ENCODE measurements at places on chromosomes 16 and 17. TPM values are rescaled to one million over a fixed set of nuclear protein-coding genes. Genes with fewer than 3 reads are reported as not detected.

The ITGAD gene
- total RNA-seq, result not detected

DNA sequence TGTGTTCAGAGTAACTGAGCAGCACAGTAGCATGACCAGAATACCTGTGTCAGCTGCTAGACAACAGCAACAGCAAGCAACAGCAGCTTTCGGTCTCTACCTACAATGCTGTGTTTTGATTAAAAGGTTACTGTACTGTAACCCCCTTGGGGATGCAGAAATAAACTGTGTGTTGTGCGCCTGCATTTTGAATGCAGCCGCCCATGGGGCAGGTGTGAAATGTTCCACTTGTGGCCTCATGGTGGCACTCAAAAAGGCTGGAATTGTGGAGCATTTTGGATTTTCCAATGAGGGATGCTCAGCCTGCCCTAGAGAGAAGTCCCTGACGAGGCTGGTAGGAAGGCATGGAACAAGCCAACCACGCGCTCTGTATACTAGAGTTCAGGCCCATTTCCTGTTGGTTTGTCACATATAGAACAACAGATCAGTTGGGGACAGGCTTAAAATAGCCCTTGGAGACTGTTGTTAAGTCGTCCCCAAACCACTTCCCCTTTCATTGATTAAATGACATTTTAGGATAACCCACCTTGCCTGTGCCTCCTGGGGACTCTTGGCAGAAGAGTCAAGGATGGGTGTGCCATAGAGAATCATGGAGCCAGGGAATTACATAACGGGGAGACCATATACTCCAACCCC lies 27.1 kb downstream of the SCPEP1 start:
- DNase-seq, result no peak

DNA sequence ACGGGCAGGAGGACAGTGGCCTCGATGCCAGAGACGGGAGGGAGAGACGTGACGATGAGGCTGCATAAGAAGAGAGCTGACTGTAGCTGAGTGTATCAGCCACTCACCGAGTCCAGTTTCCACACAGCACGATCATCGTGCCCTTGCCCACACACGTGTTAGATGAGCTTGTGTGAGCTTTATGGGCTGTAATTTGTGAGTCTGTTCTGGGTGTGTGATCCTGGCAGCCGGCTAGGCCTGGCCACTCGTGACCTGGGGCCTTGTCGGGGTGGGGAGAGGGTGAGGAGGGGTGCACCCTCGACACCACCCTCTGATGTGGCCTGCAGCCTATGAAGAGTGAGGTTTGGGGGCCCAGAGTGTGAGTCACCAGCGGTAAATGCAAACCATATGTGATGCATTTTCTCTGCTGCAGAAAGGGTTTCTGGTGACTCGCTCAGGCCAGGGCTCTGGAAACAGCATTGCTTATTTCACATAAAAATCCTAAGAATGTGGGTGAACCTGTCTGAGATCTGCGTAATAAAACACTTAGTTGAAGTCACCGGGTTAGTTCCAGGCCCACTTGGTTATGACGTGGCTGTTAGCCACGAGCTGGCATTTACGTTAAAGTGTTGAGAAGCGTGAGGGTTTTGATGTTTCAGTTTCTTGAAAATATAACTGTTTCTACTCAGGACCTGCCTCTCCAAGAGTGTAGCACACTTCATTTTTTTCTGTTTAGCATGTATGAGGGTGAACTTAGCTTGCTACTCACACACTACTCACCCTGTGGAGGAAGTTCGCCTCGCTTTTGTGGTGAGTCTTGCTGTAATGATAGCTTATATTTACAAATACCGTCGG lies 4.2 kb downstream of the METRNL start:
- no peak for DNase-seq

The LLGL1 gene
- total RNA-seq, result 33.5 TPM

The ASGR2 gene
- 0.41 TPM for total RNA-seq

DNA sequence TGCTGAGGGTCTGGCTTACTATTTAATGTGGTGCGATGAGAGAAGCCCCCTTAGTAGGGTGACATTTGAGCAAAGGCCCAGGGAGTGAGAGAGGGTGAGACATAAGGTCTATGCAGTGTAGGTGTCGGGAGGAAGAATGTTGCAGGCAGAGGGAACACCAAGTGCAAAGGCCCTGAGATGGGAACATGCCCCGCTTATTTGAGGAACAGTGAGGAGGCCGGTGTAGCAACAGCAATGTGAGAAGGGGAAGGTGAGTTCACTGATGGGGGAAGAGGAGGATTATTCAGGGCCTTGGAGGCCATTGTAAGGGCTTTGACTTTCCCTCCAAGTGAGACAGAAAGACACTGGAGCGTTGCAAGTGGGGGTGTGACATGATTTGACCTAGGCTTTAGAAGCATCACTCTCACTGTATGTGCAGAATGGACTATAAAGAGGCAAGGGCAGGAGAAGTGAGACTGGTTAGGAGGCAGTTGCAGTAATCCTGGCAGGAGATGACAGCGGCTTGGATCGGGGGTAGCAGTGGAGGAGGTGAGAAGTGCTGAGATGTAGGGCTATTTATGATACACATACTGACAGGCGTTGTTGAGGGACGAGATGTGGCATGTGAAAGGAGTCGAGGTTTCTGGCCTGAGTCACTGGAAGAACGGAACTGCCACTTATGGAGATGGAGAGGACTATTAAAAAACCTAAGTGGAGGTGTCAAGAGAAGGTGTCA lies 145.3 kb downstream of the SPECC1 start:
- DNase-seq, result no peak

The EEF2KMT gene
- total RNA-seq, result 10.1 TPM

The ORAI3 gene
- 74.6 TPM for total RNA-seq

DNA sequence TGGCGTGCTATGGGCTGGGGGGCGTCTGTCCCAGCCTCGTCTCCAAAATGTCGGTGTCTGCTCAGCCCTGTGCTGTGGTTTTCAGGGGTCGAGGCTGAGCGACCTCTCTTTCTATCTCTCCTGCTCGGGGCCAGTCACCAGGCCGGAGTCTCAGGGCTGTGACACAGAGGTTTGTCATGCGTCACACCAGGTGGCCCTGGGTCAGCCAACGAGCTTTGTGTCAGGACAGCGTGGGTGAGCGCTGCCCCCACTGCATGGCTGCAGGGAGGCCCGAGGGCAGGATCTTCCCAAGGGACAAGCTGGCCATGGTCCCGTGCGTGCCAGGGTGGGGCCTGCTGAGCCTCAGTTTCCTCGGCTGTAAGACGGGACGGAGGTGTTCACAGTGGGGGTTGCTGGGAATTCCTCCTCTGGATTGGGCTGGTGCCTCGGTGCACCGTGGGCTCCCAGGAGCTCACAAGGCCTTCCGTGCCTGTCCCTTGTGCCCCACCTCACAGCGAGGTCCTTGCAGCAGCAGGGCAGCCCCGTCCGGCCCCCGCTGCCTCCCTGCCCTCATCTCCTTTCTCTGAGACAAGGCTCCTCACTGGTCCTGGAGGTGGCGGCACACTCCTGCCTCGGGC lies 50.5 kb downstream of the CBFA2T3 start:
- no peak for DNase-seq

The PDILT gene
- total RNA-seq, result 2.4 TPM

The OTOP2 gene
- total RNA-seq, result not detected

The ENO3 gene
- total RNA-seq, result 9.7 TPM

The AIPL1 gene
- total RNA-seq, result not detected

GRCh38 chr16:78597809-78598570 lies 498.5 kb downstream of the WWOX start:
- DNase-seq, result no peak

DNA sequence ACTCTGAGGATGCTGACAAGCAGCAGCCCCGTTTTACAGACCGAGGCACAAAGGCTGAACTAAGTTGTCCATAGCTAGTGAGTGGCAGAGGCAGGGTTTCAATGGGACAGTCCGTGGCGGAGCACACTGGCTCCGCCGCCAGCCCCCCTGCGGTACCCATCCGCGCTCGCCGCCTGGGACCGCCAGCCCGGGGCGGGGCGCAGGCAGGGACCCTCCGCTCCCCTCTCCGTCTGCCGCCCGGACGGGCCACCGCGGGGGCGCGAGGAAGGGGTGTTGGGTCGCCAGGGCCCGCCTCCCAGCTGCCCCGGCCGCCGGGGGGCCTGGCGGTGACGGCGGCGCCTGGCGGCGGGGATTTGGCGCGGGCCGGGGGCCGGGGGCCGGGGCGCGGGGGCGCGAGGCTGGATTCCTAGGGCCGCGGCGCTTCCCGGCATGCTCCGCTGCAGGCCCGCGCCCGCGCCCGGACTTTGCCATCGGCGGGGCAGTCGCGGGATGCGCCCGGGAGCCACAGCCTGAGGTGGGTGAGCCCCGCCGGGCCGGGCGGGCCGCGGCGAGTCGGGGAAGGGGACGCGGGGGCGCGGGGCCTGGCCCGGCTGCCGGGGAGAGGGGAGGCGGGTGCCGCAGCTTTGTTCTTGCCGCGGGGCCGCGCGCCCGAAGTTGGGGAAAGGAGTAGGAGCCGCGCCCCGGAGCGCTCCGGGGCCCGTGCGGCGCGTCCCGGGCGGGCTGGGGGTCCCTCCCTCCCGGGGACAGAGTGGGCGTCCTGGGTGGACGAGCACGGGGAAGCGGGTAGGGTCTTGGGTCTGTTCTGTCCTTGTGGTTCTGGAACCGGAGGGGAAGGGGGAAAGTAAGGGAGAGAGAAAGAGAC lies at the start of gene TMEM98:
TSS of gene TMEM98 (plus strand) at position 430 of the 862 bp plus-strand sequence. CDS start 3,376 bp downstream, outside the sequence.
- DNase-seq, result no peak

DNA sequence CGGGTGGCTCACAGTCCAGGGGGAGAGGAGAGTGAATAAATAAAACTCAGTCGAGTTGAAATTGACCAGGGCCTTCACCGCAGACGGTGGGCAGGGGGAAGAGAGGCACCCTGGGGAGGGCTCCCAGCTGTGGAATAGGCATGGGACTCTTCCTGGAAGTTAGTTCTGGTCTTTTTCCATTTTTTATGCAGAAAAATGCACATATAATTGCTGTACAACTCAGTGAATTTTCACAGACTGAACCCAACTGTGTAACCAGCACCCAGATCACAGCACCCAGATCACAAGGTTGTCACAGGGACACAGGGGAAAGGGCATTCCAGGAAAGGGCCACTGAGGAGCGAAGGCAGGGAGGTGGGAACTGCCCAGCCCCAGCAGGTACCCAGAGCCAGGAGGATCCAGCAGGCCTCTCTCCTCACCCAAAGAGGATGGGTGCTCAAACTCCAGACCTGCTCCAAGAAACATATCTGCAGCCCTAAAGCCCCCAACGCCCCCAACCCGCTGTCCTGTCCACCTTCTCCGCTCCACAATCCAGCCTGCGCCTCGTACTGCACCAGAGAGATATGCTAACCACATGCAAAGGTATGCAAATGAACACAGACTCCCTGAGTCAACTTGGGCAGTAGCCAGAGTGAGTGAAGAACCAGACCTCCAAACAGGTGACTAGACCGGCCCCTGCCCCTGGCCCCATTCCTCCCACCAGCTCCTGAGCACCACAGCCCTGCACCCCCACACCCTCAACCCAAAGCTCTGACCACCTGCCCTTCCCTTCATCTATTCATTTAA lies 29.1 kb upstream of the EIF1 start:
- DNase-seq, result no peak

DNA sequence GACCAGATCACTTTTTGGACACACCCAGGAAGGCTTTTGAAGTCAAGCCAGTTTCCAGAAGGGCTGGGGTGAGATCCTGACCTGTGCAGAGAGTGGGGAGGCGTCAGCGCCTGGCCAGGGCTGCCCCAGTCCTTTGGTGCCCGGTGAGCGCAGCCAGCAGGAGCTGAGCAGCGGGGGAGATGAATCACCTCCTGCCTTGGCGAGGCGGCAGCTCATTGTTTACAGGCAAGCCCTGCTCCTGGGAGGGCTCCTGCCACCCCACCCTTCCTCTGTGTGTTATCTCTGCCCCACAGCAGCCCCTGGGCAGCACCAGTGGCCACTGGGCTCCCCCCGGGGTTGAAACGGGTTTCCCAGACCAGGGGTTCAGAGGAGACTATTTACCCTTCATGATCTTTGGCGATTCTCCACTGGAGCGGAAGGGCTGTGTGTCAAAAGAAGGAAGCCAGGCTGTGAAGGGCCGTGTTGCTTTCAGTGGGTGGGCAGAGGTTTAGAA lies 14.1 kb upstream of the ITGB4 start:
- no peak for DNase-seq

DNA sequence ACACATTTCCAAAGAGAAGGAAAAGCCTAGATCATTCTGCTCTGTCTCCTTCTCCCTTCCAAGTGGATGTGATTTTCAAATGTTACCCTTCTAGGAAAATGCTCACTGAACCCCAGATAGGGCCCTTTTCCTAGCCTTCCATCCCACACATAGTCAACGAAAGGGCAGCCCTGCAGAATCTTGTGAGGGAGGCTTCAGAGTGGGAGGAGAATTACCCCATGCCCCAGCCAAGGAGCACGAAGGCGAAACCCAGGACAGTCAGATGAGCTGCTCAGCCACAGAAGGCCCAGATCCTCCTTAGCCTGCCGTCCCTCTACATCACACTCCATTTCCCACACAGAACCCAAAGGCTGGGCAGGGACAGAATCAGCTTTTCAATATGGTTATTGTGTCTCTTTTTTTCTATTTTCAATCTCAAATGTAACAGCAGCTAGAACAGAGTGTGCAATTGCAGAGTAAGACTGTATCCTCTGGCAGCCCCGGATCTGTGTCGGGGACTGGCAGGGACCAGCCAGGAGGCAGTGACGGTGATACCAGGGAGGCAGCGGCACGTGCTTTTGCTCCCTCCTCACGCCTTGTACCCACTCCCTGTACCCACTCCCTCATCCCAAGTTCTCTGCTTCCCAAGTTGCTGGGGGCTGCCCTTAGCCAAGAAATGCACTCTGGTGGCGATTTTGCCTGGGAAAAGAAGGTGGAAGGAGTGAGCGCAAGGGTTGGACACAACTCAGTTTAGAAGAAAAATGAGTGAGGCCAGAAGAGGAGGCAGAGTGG lies 3.7 kb upstream of the SDK2 start:
- DNase-seq, result no peak

GRCh38 chr16:81940781-81941560 lies 70.3 kb downstream of the SDR42E1 start:
- DNase-seq, result no peak

The MPV17L gene
- total RNA-seq, result 13.5 TPM

GRCh38 chr17:13642188-13642587 lies 40.5 kb upstream of the HS3ST3A1 start:
- no peak for DNase-seq

The GDPD3 gene
- 0.91 TPM for total RNA-seq

DNA sequence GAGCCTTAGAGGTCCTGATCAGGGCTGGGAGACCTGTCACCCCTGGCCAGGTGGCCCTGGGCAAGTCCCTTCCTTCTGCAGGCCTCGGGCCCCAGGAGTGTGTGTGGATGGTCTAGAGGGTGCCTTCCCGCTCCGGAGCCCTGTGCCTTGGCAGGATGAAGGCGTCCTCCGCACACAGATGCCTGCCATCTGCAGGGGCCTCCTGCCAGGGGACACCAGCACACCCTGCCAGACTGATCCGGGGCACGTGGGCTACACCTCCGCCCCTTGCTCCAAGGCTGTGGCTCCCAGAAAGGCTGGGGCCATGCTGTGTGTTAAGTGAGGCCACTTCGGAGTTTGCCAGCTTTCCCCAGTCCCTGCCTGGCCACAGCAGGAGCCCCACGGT lies 30.7 kb downstream of the NPTX1 start:
- no peak for DNase-seq

- no peak for DNase-seq
These were observed 73.9 kb downstream of the RPH3AL start for GRCh38 chr17:278676-279059.

The MINK1 gene
- 53.0 TPM for total RNA-seq

The KCNH4 gene
- 0.51 TPM for total RNA-seq
